ENCODE measurements at places on chromosomes 2 and 18.

DNA sequence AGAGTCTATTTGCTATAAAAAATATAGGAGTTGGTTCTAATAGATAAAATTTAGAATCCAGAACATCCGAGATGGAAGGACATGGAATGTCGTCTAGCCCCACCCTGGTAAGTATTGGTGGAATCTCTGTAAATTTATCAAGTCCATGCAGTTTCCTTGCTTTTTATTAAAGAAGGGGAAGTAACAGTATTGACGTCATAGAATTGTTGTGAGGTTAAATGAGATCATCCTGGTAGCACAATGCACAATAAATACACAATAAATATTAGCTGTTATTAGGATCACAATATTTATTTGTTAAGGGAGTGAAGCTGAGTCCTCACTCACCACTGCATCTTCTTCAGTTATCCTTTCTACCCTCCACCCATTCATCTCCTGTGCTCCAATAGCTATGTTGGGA, 16.7 kb upstream of the TMEM177 start:
- DNase-seq: no peak

DNA sequence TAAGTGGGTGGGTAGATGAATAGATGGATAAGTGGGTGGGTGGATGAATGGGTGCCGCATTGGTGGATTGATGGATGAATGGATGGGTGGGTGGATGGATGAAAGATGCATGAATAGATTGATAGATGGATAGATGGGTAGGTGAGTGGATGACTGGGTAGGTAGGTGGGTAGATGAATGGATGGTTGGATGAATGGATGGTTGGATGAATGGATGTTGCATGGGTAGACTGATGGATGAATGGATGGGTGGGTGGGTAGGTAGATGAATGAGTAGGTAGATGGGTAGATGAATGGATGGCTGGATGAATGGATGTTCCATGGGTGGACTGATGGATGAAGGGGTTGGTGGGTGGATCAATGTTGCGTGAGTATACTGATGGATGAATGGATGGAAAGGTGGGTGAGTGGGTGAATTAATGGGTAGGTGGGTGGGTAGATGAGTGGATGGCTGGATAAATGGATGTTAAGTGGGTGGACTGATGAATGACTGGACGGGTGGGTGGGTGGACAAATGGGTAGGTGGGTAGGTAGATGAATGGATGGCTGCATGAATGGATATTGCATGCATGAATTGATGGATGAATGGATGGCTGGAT, 30.5 kb downstream of the ANKMY1 start:
- no peak for DNase-seq

DNA sequence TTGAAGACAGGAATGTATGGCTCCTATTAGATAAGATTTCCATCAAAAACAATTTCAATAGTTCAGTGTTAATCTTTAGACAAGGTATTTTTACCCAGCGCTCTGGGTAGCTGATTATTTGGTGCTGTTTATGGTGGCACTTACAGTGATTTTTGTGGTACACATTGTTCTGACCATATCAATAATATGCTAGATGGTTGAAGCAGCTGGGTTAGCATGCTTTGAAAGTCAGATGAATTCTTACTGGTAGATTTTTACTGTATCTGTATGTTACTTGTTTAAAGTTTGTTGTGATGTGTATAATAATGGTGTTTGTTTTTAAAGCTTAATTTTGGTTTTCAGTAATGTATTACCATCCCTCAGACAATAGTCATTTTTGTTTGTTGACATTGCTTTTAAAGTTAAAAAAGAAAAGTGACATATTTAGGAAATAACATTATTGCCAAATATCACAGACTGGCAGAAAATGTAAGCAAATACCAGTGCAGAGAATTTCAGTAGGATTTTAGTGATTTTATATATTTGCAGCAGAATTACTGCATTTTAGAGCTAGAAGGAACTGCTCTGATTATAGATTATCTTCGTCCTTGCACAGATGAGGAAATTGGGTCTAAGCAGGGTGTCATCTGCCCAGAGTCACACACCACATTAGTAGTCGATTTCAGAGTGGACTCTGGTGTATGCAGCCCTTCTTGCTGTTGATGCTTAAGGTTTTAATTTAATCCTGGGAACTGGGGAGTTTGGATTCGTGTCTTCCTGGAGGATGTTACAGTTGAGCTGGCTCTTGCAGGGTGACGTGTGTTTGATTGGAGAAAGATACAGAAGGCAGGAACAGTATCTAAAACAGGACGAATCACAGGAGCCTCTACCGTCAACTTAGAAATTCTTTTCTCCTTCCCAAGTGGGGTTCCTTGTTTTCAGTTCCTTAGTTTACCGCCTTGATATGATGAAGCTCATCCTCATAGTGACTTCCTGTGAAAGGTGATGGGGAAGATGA, 6.6 kb downstream of the SOCS6 start:
- no peak for DNase-seq

- no peak for DNase-seq
Observed at GRCh38 chr2:138649571-138649970, 130.6 kb downstream of the NXPH2 start.

GRCh38 chr2:229296016-229296415, 24.9 kb upstream of the PID1 start:
- no peak for DNase-seq

- no peak for DNase-seq
Observed at GRCh38 chr2:64666810-64667438, 13.2 kb upstream of the SERTAD2 start.

DNA sequence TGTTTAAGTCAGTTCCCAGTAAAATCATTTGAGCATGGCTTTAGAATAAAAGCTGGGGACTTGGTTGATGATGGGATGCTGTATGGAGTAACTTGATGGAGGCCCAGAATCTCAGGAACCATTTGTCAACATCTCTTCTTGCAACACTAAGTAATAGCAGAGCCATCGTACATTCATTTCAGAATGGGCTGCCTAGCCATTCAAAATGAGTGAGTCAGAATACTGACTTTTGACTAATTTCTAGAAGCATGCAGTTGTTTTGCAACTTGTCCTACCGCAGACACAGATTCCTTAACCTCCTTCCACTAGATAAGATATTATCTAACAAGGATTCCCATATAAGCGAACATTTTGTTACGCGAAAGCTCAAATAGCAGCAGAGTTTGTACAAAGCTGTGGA, 229.5 kb downstream of the CNTNAP5 start:
- DNase-seq: peak; percentile 75

DNA sequence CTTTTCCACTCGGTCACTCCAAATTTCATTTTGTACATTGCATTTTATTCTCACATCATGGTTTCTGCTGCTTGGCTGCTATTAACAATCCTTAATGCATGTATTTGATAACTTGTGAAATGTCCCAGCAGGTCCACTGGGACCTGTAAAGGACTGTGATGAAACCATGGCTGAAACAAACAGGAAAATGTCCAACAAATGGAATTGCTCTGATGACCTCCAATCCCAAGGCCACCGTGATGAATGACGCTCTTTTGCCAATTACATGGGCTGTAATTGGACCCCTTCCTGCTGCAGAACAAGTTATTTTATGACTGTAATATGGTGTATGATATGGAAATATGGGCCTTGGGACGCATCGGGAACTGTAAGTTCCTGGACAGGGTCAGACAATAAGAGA, 224.2 kb upstream of the CXCR4 start:
- DNase-seq: no peak

DNA sequence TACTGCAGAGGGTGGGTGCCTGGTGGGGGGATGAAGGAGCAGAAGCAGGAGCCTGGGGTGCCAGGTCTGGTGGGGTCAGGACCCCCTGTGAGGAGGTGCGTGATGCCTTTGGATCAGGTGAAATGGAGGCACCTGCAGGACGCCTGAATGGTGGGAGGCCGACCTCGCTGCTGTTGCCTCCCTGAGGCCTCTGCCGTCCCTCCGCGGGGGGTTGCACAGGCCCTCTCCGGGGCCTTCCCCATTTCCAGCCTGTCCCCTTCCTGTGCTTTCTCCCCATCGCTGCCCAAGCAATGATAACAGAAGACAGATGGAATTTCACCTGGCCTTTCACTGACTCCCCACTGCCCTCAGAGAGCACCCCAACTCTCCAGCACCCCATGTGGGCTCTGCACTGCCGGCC, 259.3 kb downstream of the ALPK2 start:
- no peak for DNase-seq

GRCh38 chr2:155665704-155666103, 666.8 kb downstream of the NR4A2 start:
- DNase-seq: no peak

All from BJ (cell line).